ENCODE measurements at places on chromosomes 1 and 21.

GRCh38 chr1:157154940-157155514 lies 16.8 kb upstream of the ETV3 start:
- no peak for DNase-seq

DNA sequence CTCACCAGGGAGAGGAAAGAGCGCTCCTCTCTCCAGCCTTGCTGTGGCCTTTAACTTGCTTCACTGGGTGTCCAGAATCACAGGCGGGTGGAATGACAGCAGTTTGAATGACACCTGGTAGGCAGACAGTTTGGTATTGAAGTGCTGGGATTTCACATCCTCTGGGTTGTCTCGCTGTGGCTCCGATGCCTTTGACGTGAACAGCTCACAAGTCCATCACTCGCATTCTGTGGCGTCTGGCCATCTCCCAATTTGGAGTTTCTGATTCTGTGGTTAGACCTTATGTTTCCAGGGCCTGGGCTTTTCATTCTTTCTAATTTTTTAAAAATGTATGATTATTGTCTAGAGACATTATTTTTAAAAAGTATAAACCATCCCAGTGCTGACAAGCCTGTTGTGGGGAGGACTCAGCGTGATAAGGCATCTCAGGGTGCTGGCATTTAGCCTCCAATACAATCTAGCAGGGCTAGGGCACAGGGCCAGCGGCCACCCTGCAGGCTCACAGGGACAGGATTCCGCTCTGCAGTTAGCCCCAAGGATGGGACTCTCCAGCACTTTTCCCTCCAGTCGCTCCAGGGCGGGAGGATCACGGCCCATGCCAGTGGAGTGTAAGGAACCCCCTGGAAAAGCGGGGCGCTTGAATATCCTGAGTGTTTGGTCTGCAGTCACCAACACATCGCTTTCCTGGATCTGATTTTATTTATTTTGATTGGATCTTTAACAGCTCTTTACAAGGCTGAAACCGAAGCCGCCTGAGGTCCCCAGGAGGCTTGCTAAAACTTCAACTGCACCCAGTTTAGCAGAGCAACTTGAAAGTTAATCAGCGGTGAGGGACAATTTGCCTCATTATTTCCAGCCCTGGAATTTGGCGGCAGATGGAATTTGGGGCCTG lies 178.3 kb downstream of the TRABD2B start:
- no peak for DNase-seq

GRCh38 chr21:45912611-45913417 lies 68.8 kb upstream of the COL6A1 start:
- no peak for DNase-seq

- DNase-seq, result no peak
Observed at GRCh38 chr1:109251277-109252166, 2.2 kb downstream of the CELSR2 start.

DNA sequence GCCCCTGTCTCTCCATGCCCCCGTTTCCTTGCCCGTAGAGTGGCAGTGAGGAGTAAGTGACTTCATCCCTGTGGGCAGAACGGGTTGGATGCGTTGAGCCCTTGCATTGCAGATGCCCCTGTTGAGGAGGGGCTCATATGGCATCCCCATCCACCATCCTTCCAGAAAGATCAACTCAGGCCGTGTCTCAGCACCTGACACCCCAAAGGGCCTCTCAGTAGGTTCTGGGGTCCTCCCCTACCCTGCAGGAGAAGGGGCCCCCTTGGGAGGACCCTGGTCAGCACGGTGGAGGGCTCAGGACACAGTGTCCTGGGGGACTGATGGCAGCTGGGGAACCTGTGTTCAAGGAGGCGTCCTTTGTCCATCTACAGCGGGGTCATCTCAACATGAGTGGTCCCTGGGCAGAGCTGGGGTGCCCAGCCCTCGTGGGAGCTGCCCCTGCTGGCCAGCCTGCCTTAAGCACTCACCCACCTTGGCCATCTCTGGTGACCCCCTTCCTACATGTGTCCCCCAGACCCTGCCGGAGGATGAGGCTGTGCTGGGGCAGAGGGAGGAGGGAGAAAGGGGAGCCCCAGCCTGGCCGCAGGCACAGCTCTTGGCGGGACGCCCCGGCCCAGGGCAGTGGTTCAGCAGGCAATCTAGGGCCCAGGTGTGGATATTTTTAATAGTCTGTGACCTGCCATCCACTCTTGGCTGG lies 48.2 kb upstream of the ACTRT2 start:
- no peak for DNase-seq
